ENCODE measurements at places on chromosomes 6 and 20. TPM values are rescaled to one million over a fixed set of nuclear protein-coding genes. Genes with fewer than 3 reads are reported as not detected.

GRCh38 chr6:111810294-111811131 lies 62.7 kb downstream of the FYN start:
- no peak overlapping the region for H3K27ac ChIP-seq
- H3K4me3 ChIP-seq = no peak overlapping the region
- H3K36me3 ChIP-seq = no peaks in the 10 kb centered on the region
- H3K27me3 ChIP-seq = no peaks in the 10 kb centered on the region

Gene HAO1
- total RNA-seq = 0.12 TPM

DNA sequence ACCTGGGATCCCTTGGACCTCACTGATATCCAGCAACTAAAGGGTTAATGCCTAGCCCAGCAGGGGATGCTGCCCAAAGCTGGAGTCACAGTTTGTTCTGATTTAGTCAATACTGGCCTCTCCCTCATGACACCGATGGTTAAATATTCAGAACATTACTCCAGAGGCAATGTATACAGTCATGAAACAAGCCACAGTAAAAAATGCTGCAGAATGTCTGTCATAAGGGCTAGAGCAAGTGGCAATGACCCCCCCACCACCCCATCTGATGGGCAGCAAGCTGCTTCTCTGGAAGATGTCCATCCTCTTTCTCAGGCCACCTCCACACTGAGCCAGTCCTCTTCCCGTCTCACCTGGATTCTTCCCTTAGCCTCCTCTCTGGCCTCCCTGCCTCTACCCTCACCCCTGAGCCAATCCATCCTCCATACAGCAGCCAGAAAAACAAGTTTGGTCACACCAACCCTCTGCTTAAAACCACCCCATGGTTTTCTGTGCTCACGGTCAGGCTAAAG lies 99.0 kb upstream of the KCNG1 start:
- no peaks in the 10 kb centered on the region for H3K4me1 ChIP-seq
- H3K27me3 ChIP-seq = peaks cover 12% of the 10 kb centered on the region
- H3K4me3 ChIP-seq = no peak overlapping the region
- H3K36me3 ChIP-seq = no peaks in the 10 kb centered on the region
- H3K27ac ChIP-seq = no peak overlapping the region

DNA sequence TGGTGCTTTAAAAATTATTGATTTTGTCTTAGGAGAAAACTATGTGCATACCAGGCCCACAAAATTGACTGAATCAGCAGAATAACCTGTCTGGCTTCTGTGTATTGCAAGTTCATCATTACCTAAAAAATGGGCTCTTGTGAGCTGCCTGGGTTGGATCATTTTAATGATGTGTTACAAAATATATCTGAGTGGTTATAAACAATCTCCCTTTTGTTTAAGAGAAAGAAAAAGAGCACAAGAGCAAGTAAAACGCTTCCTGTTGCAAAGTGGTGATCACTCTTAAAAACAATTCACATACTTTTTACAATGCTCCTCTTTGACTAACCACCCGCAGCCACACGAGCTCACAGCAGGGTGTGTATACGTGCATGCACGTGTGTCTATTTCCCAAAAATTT lies 335.1 kb downstream of the HDGFL1 start:
- no peaks in the 10 kb centered on the region for H3K36me3 ChIP-seq
- DNase-seq = no peak
- no peak overlapping the region for H3K27ac ChIP-seq

DNA sequence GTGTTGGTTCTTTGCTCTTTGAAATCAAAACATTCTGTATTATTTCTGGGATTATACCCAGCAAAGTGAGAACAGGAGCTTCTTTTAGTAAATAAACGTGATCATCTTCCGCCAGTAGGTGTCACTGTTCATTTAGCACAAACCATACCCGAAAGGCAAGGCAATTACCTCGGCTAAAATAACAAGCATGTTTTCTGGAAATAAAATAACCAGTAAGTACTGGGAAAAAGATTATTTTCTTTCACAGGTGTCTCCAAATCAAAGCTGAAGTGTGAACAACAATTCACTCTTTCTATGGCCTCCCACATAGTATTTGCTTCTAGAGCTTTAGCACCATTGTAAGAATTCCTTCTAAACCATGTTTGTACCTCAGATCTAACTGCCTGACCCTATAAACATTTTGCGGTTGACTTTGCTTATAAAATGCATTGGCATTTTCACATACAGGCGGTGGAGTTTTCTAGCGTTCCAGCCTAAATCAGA lies 144.6 kb upstream of the AGPAT4 start:
- H3K27ac ChIP-seq = no peak overlapping the region
- H3K27me3 ChIP-seq = 0 out of 2 replicates have a peak, but pooled peaks cover 5% of the 10 kb centered on the region
- no peaks in the 10 kb centered on the region for H3K4me1 ChIP-seq
- DNase-seq = peak; percentile 68

DNA sequence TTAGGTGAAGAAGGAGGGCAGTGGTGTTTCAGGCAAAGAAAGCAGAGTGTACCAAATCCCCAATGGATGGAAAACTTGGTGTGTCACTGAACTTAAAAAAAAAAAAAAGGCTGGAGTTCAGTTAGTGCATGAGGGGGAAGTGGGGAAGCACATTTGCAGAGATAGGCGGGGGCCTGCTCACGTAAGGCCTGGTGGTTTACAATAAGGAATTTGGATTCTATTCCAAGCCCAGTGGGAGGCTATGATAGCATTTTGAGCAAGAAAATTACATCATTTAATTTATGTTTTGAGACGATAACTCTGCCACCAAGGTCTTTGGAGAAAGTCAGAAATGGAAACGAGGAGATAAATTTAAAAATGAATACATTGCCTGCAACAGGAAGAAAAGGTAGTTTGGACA lies 225.5 kb downstream of the EYA4 start:
- no peak overlapping the region for H3K27ac ChIP-seq
- H3K4me1 ChIP-seq = no peaks in the 10 kb centered on the region
- H3K4me3 ChIP-seq = no peak overlapping the region
- H3K36me3 ChIP-seq = no peaks in the 10 kb centered on the region
- 0 out of 2 replicates have a peak, but pooled peaks cover 5% of the 10 kb centered on the region for H3K27me3 ChIP-seq

GRCh38 chr6:170381562-170381961 lies 75.0 kb downstream of the FAM120B start:
- H3K4me1 ChIP-seq = no peaks in the 10 kb centered on the region
- H3K27me3 ChIP-seq = no peaks in the 10 kb centered on the region
- DNase-seq = no peak
- H3K27ac ChIP-seq = no peak overlapping the region

DNA sequence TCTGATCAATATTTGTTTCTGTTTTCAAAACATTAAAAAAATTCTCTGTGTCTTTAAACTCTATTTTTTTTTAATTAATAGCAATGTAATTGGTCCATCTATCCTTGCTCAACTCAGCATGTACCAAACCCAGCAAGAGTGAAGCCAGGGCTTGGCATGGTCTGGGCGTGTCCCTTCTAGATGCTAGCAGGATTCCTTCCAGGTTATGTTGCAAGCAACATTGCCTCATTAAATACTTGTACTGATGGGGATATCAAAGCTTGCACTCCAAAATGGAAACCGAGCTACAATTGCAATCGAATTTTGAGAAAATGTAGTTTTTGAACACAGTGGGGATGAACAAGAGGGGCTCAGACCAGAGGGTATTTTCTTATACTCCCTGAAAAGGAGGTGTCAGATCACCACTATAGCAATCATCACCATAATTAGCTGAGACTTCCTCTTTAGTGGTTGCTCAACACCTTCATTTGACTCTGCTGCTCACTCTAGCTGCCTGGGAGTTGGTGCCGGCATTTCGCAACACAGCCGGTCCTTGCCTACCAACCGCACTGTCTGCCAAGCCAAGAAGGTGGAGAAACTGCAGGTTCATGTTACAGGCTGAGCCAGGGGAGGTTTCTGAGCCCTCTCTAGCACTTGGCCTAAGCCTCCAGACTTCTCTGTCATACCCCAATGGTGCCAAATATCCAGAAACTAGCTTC lies 67.8 kb upstream of the RALGAPA2 start:
- no peaks in the 10 kb centered on the region for H3K36me3 ChIP-seq
- no peaks in the 10 kb centered on the region for H3K27me3 ChIP-seq
- H3K4me3 ChIP-seq = no peak overlapping the region
- H3K27ac ChIP-seq = no peak overlapping the region

DNA sequence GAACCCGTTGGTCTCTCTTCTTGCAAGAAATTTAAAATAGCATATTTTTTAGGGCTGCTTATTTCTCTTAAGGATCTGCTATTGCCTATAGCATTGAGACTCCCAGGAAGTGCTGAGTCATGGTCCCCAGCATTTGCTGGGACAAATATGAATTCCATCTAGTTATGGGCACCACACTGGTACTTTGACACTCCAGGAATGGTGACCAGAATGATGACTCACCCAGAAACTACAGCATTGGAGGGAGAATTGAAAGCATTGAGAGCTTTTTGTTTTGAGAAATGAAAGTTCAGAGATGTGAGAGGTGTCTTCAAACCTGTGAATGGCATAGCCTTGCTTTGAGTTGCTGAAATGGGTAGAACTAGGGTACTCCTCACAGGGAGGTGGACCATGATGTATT lies 699.7 kb downstream of the DHX35 start:
- H3K27me3 ChIP-seq = no peaks in the 10 kb centered on the region
- H3K36me3 ChIP-seq = no peaks in the 10 kb centered on the region
- no peaks in the 10 kb centered on the region for H3K4me1 ChIP-seq
- no peak for DNase-seq
- H3K27ac ChIP-seq = no peak overlapping the region

Gene FAM110A
- 26.4 TPM for total RNA-seq

- H3K36me3 ChIP-seq = no peaks in the 10 kb centered on the region
- H3K4me1 ChIP-seq = peaks cover 12% of the 10 kb centered on the region
- DNase-seq = peak; percentile 31
- H3K27ac ChIP-seq = peak overlapping the region; percentile 99
- peak overlapping the region; percentile 65 for H3K4me3 ChIP-seq
Measured at GRCh38 chr20:8018958-8019245, 659 bp downstream of the TMX4 start.

GRCh38 chr6:134980846-134981245 lies 30.9 kb upstream of the ALDH8A1 start:
- H3K36me3 ChIP-seq = peaks cover 5% of the 10 kb centered on the region
- no peak overlapping the region for H3K4me3 ChIP-seq
- H3K4me1 ChIP-seq = no peaks in the 10 kb centered on the region
- no peaks in the 10 kb centered on the region for H3K27me3 ChIP-seq
- no peak overlapping the region for H3K27ac ChIP-seq
